ENCODE measurements at places on chromosomes 7 and 10.

DNA sequence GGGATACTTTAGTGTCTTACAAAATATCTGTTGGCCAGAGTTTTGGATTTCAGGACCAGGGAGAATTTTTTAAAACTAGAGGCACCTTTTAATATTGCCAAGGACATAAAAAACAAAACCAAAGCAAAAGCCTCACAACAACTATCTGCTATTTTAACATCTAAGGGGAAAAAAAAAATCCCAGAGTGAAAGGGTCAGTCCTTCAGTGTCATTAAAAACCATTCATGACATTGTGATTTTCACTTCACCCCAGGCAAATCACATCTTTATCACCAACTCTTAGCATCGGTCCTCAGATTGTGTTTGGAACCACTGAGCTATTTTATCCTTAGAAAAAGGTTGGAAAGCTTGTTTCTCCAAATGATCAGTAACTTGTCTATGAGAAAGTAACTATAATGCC is 10.7 kb downstream of the CEP41 start:
- no peak for DNase-seq

GRCh38 chr10:114754445-114755320 is 66.9 kb upstream of the FHIP2A start:
- peak; percentile 58 for DNase-seq

DNA sequence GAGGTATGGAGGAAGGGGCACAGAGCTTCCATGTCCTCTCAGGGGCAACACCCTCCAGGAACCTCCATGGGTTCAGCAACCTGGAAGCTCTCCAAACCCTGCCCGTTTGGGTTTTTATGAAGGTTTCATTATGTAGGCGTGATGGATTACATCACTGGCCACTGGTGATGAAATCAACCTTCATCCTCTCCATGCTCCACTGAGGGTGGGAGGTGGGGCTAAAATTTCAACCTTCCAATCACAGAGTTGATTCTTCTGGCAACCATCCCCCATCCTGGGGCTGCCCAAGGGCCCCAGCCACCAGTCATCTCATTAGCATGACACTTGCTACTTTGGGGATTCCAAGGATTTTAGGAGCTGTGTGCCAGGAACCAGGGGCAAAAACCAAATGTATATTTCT is 90.1 kb downstream of the TEX36 start:
- no peak for DNase-seq

- no peak for DNase-seq
Measured at GRCh38 chr10:34235164-34235832, 579.8 kb downstream of the PARD3 start.

- no peak for DNase-seq
Measured at GRCh38 chr7:18573410-18574234, 78.1 kb downstream of the HDAC9 start.

DNA sequence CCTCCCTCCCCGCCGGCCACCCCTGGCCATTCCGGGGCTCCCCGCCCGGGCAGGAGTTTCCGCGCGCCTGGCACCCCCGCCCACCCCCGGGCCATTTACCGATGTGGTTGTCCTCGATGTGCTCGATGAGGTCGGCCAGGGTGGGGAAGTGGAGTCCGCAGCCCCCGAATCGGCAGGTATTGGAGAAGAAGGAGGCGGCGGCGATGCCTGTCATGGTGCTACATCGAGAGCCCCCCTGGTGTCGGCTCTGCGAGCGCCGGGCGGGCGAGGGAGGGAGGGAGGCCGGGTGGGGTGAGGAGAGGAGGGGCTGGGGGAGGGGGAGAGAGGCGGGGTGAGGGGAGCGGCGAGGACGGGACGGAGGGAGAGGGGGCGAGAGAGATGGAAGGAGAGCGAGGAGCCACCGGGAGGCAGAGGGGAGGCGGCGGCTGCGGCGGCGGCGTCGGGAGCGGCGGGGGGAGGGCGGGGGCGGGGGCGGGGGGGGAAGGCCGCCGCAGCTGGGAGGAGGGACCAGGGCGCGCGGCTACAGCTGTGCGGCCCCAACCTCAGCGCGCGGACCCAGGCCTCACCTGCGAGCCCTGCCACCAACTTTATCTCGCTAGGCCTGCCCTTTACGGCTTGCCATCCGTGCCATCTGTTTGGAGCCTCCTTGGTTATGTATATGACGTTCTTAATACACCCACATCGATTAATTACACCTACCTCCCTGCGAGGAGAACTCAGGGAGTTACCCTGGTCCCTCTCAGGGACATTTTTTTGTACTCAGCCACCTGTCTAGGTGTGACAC is at the start of gene JAZF1:
JAZF1 (minus strand) TSS at position 432 of the 784 bp plus-strand sequence.
- peak; percentile 37 for DNase-seq

- no peak for DNase-seq
Measured at GRCh38 chr10:117442521-117442920, 67.3 kb upstream of the PDZD8 start.

- DNase-seq = peak; percentile 68
Measured at GRCh38 chr10:110209454-110209925, 2.1 kb downstream of the MXI1 start.

Measured in fibroblast of the aortic adventitia (primary cell).